MCF 10A (cell line): ENCODE measurements at places on chromosomes 12 and 14.

GRCh38 chr12:124087266-124088051 is 114.4 kb downstream of the ZNF664 start:
- no peak for DNase-seq

GRCh38 chr12:47825173-47825639 is 5.5 kb upstream of the HDAC7 start:
- DNase-seq, result peak; percentile 85

DNA sequence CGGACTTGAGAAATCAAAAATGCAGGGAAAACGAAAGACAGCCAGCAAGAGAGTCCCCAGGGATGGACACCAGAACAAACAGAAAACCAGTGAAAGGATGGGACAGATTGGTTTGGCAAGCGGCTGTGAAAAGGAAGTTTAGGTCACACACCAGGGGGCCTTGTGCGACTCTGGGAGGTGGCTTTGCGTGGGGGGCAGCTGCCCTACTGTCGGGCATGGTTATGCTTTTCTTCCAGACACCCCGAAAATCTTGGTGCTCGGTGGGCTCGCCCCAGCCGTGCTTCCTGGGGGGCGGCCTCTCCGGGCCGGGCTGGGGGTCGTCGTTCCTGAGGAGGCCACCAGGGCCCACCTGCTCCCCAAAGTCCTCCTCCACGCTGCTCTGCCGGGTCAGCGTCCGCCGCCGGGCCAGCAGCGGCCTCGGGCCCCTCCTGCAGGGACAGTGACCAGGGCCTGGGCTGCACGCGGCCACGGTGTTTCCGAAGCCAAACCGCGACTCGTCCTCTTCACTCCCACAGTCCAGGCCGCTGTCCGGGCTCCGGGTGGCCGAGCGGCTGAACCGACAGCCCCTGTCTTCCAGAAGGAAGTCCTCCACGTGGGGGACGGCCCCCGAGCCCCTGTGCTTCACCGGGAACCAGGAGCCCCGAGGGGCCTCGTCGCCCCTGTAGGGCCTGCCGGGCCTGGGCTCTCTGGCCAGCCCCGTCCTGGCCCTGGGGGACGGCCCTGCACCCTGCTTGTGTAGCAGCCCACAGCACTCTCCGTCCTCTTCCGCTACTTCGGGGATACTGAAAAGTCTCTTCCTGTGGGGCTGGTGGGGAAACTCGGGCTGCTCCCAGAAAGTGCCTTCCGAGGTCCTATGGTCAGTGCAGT is 86.5 kb downstream of the PIWIL1 start:
- no peak for DNase-seq

GRCh38 chr12:72957454-72957853 is 685.3 kb downstream of the TRHDE start:
- DNase-seq, result peak; percentile 59

GRCh38 chr12:128267131-128267622 is at the start of gene TMEM132C:
Gene TMEM132C, plus strand, starts transcription at chr12:128267170. Its CDS starts 233 bp downstream, at chr12:128267403.
- DNase-seq, result no peak

DNA sequence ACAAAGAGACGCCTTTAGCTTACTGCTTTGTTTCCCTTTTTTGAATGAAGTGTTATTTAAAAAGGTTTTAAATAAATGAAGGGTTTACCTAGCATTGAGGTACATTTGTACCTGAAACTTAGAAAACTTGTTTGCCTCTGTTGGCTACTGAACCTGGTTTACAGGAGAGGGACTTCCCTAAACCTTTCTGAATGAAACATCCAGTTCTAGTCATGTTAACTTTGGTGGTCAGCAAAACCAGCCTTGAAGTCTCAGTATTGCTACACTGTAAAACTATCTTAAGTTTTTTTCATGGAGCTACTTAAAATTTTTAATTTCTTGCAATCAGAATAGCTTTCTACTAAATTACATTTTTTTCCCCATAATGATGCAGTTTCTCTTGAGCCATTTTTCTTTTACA is 38.2 kb downstream of the RASSF8 start:
- DNase-seq, result no peak

DNA sequence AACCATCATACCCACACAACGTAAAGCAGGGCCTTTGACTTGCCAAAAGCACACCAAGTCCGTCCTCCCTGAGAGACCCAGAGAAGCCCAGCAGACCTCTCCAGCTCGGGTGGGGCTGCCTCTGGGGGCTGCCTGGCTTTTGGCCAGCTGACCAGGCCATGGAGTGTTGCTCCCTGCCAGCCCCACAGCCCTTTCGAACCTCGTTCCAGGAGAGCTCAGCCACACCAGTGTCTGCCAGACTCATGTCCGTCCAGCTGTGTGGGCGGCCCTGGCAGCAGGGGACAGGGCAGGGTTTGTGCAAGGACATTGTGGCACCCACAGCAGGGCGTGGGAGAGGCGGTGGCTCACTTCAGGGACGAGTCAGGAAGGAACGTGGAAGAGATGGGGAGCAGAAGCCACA is 22.6 kb upstream of the IRF2BPL start:
- no peak for DNase-seq

- DNase-seq, result no peak
Observed at GRCh38 chr12:79961411-79961810, 26.5 kb upstream of the PPP1R12A start.

DNA sequence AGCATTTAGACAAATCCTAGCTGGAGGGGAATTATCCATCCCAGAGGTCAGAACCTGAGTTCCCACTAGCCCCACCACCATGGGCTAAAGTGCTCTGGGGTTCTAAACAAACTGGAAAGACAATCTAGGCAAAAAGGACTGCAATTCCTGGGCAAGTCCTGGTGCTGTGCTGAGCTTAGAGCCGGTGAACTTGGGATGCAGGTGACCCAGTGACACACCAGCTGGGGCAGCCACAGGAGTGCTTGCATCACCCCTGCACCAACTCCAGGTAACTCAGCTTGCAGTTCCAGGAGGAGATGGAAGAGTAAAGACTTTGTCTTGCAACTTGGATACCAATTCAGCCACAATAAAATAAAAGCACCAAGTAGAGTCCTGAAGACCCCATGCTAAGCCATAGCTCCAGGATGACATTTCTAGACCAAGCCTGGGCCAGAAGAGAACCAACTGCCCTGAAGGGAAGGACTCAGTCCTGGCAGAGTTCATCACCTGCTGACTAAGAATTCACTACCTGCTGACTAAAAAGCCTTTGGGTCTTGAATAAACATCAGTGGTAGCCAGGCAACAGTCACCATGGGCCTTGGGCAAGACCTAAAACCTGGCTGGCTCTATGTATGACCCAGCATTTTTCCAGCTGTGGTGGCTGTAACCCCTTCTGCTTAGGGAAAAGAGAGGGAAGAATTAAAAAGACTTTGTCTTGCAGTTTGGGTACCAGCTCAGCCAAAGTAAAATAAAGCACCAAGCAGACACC is 223.4 kb upstream of the DIO2 start:
- peak; percentile 70 for DNase-seq

DNA sequence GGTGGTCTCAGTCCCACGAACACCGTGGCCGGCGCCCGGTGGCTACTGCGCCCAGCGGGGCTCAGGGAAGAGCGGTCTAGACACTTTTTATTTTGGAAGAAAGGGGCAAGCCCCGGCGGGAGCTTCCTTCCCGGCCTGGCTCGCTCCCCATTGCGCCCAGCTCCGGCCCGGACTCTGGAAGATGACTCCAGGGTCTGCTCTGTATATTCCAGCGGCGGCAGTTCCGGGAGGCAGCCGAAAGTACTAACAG is 225.1 kb upstream of the CRY1 start:
- DNase-seq, result no peak

- no peak for DNase-seq
Observed at GRCh38 chr14:67192366-67192765, 3.1 kb downstream of the GARIN2 start.

DNA sequence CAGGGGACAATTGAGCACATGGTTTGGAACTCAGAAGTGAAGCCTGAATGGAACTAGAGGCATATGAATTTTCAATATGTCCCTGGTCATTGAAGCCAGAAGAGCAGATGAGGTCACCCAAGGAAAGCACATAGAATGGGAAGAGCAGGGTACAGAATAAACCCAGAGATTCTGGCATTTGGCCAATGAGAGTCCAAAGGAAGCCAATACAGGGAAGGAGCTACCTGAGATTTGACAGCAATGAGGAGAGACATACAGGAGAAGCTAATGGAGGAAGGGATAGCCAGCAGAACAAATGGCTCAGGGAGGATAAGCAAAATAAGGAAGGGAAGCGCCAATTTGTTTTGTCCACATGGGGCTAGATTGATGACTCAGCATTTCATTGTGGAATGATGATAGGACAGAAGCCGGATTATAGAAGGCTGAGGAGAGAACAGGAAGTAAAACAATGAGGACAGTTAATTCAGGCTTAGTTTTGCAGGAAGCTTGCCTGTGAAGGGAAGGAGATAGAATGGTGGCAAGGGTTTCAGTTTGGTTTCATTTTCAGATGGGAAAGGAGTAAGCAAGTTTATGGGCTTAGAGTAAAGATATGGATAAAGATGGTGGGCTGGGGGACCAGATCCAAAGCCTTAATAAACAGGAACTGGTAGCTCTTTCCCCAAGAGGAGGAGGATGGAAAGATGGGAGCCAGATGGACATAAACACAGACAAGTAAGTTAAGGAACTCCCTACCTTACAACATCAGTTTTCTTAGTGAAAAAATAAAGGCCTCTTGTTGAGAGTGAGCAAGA is 3.2 kb upstream of the SPTSSA start:
- DNase-seq, result peak; percentile 9

DNA sequence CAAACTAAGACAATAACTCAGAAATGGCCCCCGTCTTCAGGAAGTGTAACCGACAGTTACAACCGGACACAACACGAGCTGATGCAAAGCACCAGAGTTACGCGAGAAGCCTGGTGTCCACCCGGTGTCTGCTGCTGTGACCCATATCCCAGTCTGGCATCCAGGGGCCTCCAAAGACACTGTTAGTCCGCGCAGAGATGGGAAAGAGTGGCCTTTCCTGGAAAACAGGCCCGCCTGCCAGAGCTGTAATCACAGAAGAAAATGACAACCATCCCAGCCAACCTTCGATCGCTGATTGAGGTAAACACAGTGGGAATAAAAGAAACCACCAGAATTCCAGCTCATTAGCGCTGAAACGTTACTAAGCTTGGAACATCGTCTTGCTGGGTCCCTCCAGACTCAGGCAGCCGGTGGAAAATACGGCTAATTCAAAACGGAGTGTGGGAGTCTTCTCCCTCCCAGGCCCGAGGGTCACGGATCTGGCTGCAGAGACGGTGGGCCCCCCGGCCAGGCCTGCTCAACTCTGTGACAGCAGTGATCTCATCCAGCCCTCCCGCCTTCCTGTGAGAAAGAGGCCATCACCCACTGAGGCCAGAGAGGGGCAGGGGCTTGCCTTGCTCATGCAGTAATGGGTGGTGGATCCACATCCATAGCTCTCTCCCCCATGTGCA is 273.9 kb upstream of the RTL1 start:
- no peak for DNase-seq

GRCh38 chr12:20800160-20800559 is 10.3 kb upstream of the SLCO1B3 start:
- DNase-seq, result no peak

GRCh38 chr12:104534162-104534856 is 77.6 kb downstream of the CHST11 start:
- DNase-seq, result no peak

DNA sequence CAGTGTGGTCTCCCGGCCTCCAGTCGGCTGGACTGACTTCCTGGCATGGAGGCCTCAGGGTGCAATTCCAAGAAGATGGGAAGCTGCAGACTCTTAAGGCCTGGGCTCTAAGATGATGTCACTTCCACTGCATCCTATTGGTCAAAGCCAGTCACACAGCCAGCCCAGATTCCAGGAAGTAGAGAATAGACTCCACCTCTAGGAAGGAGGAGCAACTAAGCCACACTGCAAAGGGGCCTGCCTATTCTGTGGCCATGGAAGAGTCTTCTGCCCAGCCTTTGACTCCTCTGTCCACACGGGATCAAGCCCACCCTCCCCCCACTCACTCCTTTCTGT is 103.9 kb upstream of the RFLNA start:
- DNase-seq, result peak; percentile 4

- DNase-seq, result peak; percentile 76
Observed at GRCh38 chr12:78194448-78194847, 363.8 kb downstream of the NAV3 start.

GRCh38 chr14:31819281-31819680 is 257.8 kb upstream of the ARHGAP5 start:
- DNase-seq, result no peak

GRCh38 chr12:104136577-104136976 is 1.4 kb downstream of the NFYB start:
- DNase-seq, result peak; percentile 8

GRCh38 chr12:30923057-30923456 is 3.5 kb upstream of the TSPAN11 start:
- DNase-seq, result no peak

DNA sequence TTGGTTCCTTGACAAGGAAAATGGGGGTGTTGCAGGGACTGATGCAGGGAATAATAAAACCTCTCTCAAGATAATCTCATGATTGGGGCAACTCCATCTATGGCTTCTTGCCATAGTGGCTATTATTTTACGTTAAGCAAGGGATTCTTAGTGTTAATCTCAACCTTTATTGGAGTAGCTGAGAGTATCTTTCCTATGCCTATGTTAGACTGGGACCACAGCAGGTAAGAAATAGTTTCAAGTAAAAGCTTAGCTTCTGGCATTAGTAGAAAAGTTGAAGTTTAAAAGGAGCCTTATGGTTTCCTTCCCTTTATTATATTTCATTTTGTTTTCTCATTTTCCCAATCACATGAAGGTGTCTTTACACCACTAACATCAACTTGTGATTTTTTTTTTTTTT is 16.7 kb downstream of the SINHCAF start:
- no peak for DNase-seq

GRCh38 chr14:89227496-89227836 is 189.6 kb downstream of the FOXN3 start:
- no peak for DNase-seq

- no peak for DNase-seq
Observed at GRCh38 chr12:92539976-92540781, 162.6 kb upstream of the PLEKHG7 start.

DNA sequence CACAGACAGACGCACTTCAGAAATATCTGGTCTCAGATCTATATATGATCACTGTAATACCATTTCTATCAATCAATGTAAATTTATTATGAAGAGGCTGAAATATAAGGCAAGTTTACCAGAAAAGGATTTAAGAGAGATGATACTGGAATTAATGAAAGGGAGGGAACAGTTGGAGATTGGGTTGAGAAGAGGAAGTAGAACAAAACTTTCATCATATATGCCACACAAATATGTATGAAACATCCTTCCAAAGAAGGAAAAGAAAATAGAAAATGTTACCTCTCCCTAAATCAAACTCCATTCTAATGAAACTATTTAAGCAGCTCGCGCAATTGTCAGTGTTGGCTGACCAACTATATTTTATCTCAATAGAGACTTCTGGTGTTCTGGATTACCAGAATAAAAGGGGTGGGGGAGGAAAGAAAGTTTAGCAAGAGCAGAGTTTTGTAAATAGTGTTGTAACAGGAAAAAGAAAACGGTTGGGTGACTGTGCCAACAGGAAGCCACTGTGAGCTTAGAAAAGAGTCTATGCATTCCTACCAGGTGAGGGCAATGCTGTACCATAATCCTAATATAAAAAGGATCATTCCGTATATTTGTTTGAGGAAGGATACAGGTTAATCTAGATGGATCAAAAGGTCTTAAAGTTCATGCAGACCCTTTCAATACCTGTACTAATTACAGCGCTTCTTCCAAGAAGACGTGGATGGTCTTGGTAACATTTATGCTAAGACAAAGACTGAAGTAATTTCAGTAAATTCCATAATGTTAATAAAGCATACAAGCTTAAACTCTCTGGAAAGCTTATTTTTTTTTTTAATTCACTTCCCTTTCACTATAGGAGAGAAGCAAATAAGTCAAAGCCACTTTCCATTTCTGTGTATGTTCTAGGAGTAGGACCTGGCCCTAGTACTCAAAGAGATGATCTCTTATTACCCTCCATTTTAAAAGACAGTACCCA is 14.5 kb upstream of the LLPH start:
- DNase-seq, result peak; percentile 84
